Osteoblast (primary cell): ENCODE measurements at places on chromosomes 5 and 9. TPM values are rescaled to one million over a fixed set of nuclear protein-coding genes. Genes with fewer than 3 reads are reported as not detected.
A peak's percentile ranks its signal among the peaks of the same experiment; 100 is the strongest.

DNA sequence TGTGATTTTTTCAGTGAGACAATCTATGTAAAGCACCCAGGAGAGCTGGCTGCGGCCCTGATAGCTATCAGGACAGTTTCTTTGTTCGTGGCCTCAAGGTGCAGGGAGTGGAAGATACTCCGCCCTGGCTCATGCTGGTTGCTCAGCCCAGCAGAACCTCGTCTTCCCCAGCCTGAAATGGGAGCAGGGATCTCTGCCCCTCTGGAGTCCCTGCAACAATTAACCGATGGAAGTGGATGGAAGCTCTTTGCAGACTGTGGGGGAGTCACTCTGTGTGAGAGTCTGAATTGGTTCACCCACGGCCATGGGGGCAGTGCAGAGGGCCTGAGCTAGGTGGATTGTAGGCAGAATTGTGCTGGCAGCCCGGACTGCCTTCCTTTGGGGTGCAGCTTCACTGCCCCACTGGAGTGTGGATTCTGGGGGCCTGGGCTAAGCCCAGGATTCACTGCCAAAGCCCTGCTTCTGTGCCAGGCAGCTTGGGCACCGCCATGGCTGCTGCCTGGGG, 2.8 kb downstream of the AIF1L start:
- DNase-seq: peak; percentile 76
- H3K4me1 ChIP-seq: no peaks in the 10 kb centered on the region

DNA sequence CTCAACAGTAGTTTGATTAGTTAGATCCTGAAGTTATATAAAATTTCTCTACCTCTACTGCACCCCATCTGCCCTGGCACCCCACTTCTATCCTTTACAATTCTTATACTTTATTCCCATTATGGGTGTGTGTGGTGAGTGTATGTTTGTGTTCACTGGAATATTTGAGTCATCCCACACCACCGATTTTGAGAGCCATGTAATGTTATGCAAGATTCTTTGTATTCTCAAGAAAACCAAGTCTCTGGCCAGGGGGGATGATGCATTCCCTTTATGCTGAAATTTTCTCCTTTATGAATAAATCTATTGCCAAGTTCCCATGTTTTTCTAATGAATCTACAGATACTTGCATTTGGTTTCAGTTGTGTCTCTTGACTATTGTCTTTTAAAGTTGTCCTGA, 266.8 kb downstream of the ARHGEF28 start:
- H3K4me1 ChIP-seq: peaks cover 15% of the 10 kb centered on the region
- peak; percentile 95 for DNase-seq
- H3K36me3 ChIP-seq: peaks cover 3% of the 10 kb centered on the region
- H3K27ac ChIP-seq: peak overlapping the region; percentile 82

DNA sequence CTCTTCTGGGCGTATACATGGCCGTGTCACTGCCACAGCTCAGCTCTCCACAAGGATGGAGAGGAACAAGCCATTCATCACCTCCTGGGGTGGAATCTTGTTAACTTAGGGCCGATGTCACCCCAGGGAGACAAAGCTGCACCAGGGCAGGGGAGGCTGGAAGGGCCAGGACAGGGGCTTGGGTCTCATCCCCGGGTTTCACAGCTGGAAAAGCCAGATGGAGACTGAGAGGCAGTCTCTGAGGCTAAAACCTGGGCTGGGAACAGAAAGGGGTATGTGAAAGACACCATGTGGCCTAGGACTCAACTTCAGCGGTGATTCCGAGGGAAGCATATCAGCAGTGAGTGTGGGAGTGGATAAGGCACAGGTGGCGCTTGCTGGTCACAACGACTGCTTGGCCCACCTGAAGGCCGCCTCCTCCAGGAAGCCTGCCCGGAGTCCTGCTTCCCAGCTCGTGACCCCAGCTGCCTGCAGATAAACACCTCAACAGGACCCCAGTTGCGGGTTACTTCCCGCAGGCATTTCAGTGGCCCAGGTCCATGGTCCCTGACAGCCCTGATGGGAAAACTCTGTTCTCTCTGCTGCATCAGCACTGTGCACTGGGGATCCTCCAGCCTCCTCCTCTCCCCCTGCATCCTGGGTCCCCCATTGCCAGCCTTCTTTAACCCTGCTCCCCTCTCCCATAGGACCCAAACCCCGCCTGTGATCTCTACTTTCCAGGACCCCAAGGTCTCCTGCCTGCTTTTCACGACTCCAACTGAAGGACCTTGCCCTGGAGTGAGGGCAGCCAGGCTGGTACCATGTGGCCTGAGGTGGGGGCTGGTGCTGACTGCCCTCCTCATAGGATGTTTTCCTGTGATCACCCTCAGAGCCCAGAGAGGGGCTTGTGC, 51.7 kb upstream of the FCN1 start:
- no peak overlapping the region for H3K27ac ChIP-seq
- peak; percentile 52 for DNase-seq

DNA sequence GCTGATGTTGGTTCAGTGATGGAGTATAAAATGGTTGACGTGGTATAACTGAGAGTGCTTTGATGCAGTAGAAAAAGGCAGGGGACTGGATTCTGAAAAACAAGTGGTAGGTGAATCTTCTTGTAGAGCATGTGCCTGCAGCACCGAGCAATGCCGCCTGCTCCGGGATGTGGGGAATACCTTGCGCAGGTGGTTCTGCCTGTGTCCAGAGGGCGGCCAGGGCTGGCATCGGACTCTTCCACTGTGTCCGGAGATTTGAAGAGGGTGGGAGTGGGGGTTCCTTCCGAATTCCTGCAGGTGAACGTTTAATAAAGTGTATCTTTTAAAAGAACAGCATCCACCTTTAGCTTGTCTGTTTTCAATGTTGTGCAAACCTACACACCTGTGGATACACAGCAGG, 238.0 kb downstream of the FANCC start:
- H3K27me3 ChIP-seq: no peaks in the 10 kb centered on the region
- no peak overlapping the region for H3K27ac ChIP-seq
- peaks cover 95% of the 10 kb centered on the region for H3K36me3 ChIP-seq
- no peak overlapping the region for H3K4me3 ChIP-seq
- peak; percentile 58 for DNase-seq
- peaks cover 7% of the 10 kb centered on the region for H3K4me1 ChIP-seq

DNA sequence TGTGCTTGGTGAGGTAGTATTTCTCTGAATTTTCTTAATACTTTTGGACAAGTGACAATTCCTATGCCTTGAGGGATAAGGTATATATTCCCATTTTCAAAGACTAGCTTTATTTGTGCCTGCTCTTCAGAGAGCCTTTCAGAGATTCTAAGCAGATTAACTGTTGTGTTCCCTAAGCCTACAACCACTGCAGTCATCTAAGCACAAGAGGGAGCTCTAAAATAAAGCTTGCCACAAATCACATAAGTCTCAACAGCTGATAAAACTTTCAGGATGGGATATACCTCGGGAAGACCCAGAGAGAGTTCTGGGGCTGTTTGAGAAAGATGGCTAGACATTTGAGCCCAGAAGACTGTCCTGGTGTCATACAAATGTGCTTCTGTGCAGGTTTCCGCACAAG, 157.3 kb downstream of the CYLC2 start:
- H3K27ac ChIP-seq: no peak overlapping the region
- no peaks in the 10 kb centered on the region for H3K4me1 ChIP-seq
- no peak overlapping the region for H3K4me3 ChIP-seq
- no peak for DNase-seq

IFNA7 gene
- not detected in 2 replicates for total RNA-seq

PCDHGB1 gene
- total RNA-seq: 3.3 and 5.0 TPM in 2 replicates

GNA14 gene
- 0.59 and 0.72 TPM in 2 replicates for total RNA-seq

PCDHA13 gene
- total RNA-seq: under 0.01 TPM in 2 replicates

GHR gene
- 5.4 and 5.6 TPM in 2 replicates for total RNA-seq
